ENCODE measurements at places on chromosomes 7 and 10.

- DNase-seq: no peak
Observed at GRCh38 chr10:129491123-129491734, 24.2 kb downstream of the MGMT start.

GRCh38 chr10:49756031-49756430, 6.1 kb downstream of the OGDHL start:
- DNase-seq: no peak

DNA sequence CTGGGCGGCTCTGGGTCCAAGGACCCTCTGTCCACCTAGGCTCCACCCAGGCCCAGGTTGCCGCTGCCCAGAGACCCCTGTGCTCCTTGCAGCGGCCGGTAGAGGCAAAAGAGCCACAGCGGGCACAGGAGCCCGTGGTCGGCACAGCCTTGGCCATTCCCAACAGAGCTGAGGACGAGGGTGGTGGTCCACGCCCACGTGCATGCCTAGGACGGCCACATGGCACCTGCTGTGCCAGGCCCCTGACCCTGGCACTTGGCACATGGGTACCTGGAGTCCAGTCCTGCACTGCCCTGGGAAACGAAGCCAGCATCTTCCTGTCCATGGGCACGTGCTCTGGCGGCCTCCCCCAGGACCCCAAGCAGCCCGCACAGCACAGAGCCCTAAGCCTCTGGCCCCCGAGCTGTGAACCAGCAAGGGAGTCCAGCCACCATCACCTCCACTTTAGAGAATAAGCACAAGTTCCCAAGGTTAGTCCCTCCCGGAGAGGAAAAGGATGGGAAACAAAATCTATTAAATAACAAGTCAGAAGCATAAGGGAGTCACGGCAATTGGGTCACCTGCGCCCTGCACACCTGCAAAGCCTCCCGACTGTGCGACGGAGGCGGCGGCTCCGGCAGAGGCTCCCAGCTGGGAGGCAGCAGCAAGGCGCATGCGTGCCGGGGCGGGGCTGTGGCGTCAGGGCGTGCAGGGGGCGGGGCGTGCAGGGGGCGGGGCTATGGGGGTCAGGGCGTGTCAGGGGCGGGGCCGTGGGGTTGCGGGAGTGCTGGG, 59.1 kb downstream of the STK32C start:
- DNase-seq: no peak

GRCh38 chr10:8628351-8628750, 573.9 kb downstream of the GATA3 start:
- no peak for DNase-seq

DNA sequence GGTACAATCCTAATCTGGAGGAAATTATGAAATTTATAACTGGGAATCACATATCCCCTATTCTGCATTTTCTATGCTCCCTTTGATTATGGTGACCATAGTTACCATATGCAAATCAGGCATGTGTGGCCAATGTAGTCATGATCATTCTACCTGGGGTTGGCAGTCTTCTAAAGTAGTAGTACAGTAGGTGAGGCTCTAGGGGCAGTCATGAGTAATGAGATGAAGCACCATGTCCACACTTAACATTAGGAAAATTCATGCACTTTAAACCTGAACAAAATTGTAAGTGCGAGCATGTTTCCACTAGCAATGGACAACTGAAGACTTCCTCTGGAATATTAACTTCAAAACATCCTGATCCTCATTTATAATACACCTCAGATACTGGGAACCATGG, 545.9 kb downstream of the SUGCT start:
- peak; percentile 63 for DNase-seq

- no peak for DNase-seq
Observed at GRCh38 chr7:141709749-141710148, 1.6 kb downstream of the WEE2 start.

DNA sequence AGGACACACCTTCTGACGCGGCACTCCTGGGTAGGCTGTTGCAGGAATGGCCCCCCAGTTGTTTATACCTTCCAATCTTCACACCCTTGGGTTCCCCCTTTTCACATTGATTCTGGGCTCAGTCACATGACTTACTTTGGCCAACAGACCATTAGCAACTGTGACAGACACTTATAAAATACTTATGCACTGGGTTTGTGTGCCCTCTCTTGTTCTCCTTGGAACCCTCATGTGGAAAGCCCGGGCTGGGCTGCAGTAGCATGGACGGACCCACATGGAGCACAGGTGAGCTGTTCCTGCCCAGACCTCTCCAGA, 69.0 kb downstream of the ATXN7L1 start:
- no peak for DNase-seq

GRCh38 chr7:2760098-2760889, 72.3 kb downstream of the AMZ1 start:
- DNase-seq: peak; percentile 90

DNA sequence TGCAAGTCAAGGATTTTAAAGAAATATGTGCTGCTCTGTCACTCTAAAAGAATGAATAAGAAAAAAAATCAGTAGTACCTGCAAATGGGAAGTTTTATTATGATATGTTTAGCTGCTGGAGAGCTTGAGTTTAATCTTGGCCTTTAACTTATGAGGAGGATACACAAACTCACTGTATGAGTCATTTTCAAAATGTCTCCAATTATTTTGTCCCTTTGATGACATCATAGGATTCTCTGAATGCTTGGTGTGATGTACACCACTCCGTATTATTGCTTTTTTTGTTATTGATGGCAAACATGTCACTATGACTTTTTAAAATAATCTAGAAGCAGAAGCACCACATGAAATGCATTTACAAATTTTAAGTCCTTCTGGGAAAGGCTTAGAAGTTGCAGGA, 125.8 kb downstream of the RALA start:
- peak; percentile 75 for DNase-seq

DNA sequence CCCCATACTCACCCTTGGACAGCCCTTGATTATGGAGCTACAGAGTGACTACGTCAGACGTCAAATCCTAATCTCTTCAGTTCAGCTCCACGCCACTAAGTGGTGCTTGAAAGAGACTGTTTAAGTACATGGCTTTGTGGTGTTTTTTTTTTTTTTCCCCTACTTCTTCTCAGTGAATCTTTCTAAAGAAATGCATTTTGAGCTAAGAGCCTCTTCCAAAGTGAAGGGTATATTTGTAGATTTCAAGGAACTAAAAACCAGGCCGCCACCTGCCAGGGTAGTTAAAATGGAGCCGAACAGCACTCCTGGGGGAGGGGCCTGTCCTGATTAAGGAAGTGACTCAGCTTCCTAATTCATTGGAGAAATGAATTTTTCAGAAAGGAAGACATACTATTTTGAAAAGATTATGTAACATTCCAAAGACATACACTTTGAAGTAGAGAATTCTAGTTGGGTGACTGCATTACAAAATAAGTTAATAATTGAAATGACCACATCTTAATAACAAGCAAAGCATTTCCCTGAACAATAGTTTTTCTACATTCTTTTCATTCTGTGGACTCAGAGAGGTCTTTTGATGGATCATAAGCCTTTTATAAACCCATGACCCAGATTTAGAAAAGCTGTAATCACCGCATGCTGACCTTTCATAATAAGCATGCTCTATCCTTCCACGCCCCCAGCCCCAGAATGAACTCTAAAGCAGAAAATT, 20.6 kb upstream of the VPS41 start:
- no peak for DNase-seq

DNA sequence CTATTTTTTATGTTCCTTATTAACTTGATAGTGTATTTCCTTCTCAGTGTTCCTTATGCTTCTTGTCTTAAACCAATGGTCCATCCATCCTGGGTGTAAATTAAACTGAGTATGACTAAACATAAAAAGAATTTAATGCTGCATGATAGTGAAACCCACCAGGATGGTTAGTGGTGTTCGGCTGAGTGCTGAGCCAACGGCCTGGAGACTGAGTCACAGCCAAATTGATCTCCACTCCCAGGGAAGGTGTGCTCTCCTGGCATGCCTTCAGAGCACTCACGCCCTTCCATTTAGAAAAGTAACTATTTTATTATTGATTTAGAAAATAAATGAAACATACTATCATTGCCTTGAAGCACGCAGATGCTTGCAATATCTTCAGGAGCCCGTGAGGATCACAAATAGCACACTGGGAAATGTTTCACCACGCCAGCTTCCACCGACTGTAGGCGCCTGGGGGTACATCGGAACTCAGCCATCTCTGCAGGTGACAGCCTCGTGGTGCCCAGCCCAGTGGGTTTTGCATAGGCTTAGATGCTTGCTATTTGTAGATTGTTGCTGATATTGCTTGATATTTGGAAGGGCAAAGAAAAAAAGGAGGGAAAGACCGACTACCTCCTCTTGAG, 40.0 kb upstream of the LOXL4 start:
- DNase-seq: no peak

DNA sequence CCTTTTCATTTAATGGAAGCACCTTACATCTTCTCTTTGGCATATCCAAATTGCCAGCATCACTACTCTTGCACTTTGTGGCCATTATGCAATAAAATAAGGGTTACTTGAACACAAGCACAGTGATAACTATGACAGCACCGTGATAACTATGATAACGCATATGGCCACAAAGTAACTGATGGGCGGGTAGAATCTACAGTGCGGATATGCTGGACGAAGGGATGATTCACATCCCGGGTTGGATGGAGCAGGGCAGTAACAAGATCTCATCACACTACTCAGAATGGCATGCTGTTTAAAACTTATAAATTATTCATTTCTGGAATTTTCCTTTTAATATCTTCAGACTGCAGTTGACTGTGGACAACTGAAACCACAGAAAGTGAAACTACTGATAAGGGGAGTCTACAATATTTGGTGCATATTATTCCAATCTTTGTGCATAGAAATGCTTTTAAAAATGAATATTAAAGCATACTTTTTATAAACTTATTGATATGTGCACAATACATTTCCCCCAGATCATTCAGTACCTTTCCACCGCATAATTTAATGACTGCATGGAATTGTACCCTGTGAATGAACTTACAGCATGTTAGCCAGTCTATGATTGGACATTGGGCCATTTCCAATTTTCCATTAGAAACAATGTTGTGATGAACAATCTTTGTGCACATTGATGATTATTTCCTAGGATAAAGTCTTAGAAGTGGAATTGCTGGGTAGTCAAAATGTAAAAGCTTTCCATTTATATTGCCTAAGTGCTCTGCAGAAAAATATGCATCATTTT, 136.4 kb downstream of the WNT2 start:
- no peak for DNase-seq

DNA sequence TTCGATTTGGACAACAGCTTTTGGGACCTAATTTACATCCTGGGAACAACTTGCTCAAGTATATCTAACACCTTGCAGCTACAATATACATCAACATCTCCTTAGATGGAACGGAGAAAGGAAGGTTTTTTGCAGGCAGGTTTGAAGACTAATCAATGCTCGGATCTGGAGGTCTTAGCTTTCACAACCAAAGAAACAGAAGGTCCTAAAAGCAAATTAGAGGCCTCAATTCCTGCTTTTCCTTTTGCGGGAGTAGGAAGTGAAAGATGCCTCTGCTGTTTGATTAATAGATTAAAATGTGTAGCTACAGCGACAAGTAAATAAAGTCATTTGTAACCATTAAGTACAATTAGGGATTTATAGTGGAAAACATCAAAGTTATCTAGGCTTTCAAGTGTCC, 3.7 kb upstream of the SP8 start:
- DNase-seq: no peak

GRCh38 chr7:106050002-106050745, 61.9 kb downstream of the SYPL1 start:
- DNase-seq: peak; percentile 66

DNA sequence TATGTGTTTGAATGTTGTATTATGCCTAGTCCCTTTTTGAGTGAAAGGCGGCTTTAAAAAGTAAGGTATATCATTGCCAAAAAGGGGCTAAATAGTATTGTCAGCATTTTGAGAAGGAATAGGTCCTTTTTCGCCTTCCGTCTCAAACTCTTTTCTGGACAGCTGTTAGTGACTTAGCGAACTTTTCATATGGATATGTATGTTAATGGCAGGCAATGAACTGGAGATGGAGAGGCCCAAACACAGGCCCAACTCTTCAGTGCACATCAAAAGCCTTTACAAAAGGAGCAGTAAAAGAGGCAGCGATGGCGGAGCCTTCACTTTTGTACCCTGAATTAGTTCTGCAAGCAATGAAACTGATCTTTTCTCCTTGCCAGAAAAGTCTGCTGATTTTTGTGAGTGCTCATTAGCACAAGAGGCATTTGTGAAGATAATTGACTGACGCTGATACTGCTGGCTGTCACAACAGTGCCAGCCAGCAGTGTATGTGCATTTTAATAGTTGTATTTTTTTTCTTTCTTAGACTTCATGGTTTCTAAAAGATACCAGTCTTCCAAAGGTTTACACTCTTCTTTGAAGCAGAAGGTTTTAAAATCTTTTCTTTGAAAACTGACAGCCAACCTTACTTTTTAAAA, 243.7 kb upstream of the SP8 start:
- no peak for DNase-seq

- DNase-seq: no peak
Observed at GRCh38 chr10:111479966-111480365, 403.1 kb downstream of the ADRA2A start.

DNA sequence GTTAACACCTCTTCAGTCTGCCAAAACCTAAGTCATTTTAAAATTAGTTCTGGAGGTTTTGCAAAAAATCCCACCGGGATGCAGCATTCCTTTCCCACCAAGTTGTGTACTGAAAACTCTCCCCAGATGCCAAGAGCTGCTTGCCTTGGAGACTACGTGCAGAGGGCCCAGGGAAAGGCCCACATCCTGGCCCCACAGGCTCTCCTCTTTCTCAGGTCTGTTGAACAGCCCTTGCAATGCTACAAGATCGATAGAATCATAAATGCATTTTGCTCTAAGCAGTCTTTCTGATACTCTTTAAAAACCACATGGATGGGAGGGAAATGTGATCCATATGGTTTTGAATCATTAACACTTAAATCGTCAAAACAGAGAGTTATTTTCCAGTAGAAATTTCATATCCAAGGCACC, 126.7 kb upstream of the ZMIZ1 start:
- DNase-seq: no peak

- DNase-seq: peak; percentile 69
Observed at GRCh38 chr7:33243319-33243881, 114.0 kb downstream of the BBS9 start.

DNA sequence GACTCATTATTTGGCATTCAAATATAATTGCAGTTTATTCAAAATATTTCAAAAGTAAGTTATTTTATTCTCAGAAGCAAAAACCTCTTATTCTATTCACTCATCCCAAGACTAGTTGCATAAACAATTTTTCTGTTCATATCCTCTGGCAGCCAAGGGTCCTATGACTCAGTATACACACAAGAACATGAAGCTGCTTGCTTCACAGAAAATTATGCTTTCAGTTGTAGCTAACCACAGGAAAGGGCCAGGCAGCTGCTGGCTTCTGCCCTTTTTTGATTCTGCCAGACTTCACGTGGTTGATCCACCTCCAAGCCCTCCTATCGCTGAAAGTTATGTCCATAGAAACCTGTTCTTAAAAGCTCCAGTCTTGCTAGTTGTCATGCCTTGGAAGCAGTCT, 108.8 kb downstream of the ABCA13 start:
- DNase-seq: peak; percentile 34

Data from H4 (cell line).